Non-pigmented ciliary epithelial cell (primary cell): ENCODE measurements at places on chromosomes 16 and 17.

- DNase-seq, result no peak
These were observed 461.3 kb downstream of the PMP22 start for GRCh38 chr17:14803826-14804225.

GRCh38 chr16:14490235-14490634, 139.8 kb downstream of the PARN start:
- no peak for DNase-seq

DNA sequence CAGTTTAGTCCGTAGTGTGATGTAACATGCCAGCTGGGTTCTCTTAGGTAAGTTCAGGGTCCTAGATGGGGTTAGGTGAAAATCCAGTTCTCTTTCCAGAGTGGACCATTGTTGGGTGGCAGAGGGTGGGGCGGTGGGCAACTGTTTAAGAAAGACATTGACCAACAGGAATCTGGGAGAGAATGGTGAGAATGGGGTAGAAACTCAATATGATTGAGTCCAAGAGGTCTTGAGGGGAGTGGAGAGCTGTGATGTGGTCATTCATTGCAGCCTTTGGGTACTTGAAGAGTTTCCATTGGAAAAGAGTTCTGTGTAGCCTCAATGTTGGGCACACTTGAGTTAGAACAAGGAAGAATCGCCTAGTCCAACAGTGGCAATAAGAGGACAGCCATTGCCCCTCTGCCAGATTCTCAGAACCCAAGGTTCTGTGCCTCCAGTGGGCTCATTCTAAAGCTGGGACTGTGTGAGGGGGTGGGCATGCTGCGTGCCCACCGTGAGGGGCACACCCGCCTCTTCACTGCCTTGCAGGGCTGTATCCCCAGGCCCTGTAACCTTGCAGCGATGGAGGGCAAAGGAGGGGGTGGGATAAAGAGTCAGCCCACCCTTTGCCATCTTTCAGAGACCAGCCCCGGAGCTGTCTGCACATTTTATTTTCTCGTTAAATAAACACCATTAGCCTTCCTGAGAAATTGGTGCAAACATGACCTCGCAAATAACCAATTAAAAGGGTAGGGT, 208.1 kb downstream of the CCDC182 start:
- no peak for DNase-seq

DNA sequence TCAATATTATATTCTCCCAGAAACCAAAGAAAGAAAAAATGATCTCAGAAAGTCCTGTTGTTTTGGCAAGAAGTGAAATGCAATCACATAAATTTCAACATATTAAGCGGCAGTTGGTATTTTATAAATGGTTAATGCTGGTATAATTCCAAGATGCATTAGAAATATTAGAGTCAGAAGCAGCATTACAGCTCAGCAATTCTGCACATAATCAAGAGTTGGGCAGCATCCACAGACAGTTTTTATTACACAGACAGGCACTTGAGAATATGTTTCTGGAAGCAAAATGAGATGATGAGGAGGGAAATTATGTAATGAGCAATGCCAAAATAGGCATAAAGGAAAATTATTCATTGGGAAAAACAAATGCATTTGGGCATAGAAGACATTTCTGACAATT, 148.1 kb downstream of the KCNJ2 start:
- DNase-seq, result no peak

DNA sequence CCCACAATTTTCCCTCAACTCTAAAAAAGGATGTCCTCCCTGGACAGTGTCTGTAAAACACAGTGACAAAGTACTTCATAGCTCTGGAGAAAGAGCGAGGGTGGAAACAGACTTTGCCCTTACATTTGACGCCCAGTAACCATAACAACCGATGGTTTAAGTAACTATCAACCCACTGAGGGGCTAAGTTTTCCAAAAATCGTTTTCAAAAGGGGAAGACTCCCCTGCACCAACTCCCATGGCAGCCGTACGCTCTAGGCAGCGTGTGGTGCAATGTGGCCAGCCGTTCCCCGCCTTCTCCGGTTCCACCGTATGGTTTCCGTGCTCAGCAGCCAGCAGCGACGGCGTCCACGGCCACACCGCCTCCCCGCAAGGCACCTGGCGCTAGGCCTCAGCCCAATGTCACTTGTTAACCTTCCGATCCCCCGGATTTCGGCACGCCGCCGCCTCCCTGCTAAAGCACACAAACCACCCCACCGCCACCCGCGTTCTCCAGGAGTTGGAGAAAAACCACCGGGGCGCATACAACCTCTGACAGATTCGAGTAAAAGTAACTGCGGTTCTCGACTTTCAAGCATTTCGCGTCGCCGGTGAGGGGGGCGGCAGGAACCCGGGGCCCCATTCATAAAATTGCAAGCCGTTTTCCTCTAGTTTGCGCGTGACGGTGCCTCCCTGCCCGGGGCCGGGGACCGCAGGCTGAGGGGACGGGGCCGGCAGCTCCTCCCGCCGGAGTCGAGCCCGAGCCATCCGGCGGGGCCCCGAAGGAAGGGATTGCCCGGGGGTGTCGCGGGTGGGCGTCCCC, 661 bp downstream of the TEX2 start:
- no peak for DNase-seq

- no peak for DNase-seq
These were observed 7.6 kb upstream of the CNP start for GRCh38 chr17:41959030-41959335.
